WTC11 (cell line): ENCODE measurements at places on chromosomes 3 and 15. TPM values are rescaled to one million over a fixed set of nuclear protein-coding genes. Genes with fewer than 3 reads are reported as not detected.

The P3H2 gene
- total RNA-seq = 29.4 to 39.9 TPM (median 36.2 TPM) in 3 replicates

The PODXL2 gene
- total RNA-seq = 33.6 to 38.8 TPM (median 37.8 TPM) in 3 replicates

The FANCD2OS gene
- total RNA-seq = not detected in 3 replicates

- no peak for DNase-seq
- no peak overlapping the region for H3K27ac ChIP-seq
- no peaks in the 10 kb centered on the region for H3K36me3 ChIP-seq
- H3K4me3 ChIP-seq = no peak overlapping the region
- H3K27me3 ChIP-seq = no peaks in the 10 kb centered on the region
- peaks cover 5% of the 10 kb centered on the region; the same call in 1 of the 2 replicates for H3K4me1 ChIP-seq
Observed at GRCh38 chr3:98551754-98552153, 20.0 kb downstream of the GPR15 start.

DNA sequence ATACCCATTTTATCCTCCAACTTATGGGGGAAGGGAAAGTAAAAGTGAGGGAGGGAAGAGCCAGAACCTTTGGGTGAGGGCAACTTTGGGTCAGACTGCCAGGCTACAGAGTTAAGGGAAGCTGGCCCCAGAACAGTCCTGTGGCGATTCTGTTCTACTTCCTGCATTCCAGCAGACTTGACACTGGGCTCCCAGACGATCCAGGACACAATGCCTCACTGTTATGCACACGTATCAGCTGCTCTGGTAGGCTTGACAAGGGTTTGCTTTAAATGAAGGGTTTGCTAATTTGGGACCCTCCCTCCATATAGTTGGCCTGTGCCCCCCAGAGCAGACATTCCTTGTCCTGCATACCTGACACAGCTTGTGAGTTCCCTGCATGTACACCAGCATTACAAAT is 10.7 kb downstream of the GORASP1 start:
- no peak overlapping the region for H3K27ac ChIP-seq
- no peak overlapping the region for H3K4me3 ChIP-seq
- no peak for DNase-seq
- H3K36me3 ChIP-seq = peaks cover 52% of the 10 kb centered on the region
- no peaks in the 10 kb centered on the region for H3K4me1 ChIP-seq
- no peaks in the 10 kb centered on the region for H3K27me3 ChIP-seq

GRCh38 chr15:86229936-86230335 is 150.3 kb downstream of the AGBL1 start:
- no peaks in the 10 kb centered on the region for H3K36me3 ChIP-seq
- DNase-seq = no peak
- no peak overlapping the region for H3K27ac ChIP-seq

- H3K27ac ChIP-seq = no peak overlapping the region
- peak; percentile 51 for DNase-seq
- H3K4me1 ChIP-seq = peaks cover 8% of the 10 kb centered on the region
- no peaks in the 10 kb centered on the region for H3K36me3 ChIP-seq
- H3K27me3 ChIP-seq = peaks cover 49% of the 10 kb centered on the region
Observed at GRCh38 chr3:139937674-139938279, 2.8 kb downstream of the CLSTN2 start.

DNA sequence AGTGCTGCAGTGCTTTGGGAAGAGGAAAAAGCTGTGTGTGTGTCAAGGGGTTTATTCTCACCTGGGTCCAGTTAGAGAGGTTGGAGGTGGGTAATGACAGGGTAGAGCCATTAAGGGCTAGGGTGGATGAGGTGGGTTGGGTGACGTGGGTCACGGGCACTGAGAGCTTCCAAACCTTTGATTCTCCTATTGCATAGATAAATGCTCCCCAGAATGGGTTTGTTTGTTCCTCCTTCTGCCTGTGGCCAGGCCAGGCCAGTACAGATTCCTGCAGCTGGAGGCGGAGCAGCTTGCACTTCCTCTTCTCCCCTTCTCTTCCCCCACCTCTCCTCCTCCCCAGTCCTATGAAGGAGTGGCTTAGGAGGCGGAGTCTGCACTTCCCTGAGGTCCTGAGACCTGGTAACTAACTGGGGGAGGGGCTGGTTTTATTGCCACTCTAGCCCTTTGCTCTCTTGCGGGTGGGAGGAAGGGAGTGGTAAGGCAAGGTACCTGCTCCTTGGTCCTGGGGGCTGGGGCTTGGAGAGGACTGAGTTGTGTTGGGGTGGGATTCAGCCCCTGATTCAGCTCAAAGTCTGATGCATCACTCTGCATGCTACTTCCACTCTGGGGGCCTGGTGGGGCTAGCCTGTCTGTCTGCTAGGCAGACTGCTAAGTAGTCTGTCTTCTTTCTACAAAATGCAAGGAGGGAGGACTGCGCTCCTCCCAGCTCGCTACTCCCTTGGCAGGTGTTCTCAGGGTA is 3.5 kb downstream of the SPINT1 start:
- peaks cover 31% of the 10 kb centered on the region for H3K36me3 ChIP-seq
- DNase-seq = no peak
- H3K4me1 ChIP-seq = peaks cover 41% of the 10 kb centered on the region
- H3K27ac ChIP-seq = peak overlapping the region; percentile 57

DNA sequence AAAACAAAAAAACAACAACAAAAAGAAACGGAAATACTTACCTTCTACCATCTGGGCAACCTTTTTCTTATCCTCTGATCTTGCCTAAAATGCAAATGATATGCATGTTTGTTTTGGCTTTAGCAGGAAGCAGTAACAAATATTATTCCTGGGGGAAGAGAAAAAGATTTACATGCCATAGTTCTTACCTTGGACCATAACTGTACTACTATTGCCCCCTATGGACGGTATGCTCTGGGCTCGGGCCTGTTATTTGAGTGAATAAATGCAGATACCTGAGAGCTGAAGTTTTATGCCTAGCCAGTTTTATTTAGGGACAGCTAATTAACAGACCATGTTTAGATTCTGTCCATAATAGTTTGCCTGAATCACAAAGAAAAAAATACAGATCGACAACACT is 12.6 kb upstream of the STARD5 start:
- no peaks in the 10 kb centered on the region for H3K36me3 ChIP-seq
- H3K27ac ChIP-seq = no peak overlapping the region
- DNase-seq = no peak
- H3K4me3 ChIP-seq = no peak overlapping the region
- H3K4me1 ChIP-seq = no peaks in the 10 kb centered on the region
